ENCODE measurements at places on chromosomes 13 and 19.

GRCh38 chr13:23434491-23434890 lies 989 bp upstream of the SACS start:
- no peak for DNase-seq

DNA sequence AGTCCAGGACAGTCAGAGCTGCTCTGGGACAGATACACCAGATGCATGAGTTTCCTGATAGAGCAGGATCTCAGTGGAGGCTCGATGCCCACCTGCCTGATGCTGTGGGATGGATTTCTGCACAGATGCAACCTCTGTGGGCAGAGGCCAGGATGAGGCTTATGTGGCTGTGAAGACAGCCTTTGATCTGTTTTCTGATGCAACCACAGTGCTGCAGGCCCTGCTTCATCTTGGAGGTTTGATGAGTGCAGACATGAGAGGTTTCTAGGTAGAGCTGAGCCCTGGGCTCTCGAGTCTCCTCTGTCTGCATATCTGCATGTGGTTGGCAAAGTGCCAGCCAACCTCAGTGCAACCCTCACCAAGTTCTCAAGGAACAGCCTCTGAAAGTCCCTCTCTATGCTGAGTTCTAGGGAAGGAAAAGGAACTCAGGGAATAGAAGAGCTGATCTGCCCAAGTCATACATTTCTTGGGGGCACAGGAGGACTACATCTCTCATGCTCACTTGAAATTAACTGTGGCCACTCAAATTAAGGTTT lies 23.1 kb upstream of the TSHZ3 start:
- no peak for DNase-seq

DNA sequence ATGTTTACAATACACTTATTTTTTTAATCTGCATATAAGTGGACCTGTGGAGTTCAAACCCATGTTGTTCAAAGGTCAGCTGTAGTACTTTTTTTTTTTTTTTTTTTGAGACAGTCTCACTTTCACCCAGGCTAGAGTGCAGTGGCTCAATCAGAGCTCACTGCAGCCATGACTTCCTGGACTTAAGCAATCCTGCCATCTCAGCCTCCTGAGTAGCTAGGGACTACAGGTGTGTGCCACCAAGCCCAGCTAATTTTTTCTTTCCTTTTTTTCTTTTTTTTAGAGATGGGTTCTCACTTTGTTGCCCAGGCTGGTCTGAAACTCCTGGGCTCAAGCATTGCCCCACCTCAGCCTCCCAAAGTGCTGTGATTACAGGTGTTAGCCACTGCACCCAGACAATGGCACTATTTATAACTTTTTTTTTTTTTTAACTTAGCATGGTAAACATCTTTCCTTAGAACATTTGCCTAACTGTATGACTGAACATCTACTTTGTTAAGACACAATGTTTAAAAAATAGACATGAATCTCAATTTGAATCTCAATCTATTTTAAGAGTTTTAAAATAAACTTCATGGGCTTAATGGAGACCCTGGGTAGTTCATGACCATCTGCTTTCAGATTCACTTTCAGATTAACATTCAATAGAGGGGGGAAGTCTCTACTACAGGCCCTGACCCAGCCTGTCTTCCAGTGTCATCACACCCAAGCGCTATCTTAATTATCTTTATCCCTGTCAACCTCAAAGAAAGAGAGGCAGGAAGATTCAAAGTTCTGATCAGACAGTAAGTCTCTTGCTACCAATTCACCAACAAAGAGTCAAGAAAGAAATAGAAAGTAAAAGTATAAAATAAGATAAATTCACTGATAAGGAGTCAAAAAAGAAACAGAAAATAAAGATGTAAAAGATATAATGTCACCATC lies 97.7 kb upstream of the DOCK9 start:
- DNase-seq: no peak

DNA sequence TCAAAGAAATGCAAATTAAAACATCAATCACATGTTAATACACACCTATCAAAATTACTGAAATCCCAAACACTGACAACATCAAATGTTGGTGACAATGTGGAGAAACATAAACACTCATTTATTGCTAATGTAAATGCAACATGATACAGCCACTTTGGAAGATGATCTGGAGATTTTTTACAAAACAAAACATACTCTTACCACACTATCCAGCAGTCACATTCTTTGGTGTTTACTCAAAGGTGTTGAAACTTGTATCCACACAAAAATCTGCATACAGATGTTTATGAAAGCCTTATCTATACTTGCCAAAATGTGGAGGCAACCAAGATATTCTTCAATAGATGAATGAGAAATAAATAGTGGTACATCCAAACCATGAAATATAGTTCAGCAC lies 1219.5 kb upstream of the PCDH20 start:
- no peak for DNase-seq

GRCh38 chr13:35470671-35471661 lies 5.5 kb downstream of the MAB21L1 start:
- DNase-seq: peak; percentile 80

DNA sequence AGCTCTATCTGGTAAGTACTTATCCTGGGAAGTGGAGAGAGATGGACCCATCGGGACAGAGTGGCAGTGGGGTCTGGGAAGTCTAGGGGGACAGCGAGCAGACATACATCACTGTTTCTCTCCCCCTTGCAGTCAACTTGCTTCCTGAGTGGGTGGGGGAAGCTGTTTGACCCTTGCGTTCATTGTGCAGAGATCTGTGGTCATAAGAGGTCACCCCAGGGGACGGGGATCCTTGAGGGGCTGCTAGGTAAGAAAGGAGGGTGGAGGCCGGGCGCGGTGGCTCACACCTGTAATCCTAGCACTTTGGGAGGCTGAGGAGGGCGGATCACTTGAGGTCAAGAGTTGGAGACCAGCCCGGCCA lies 474 bp downstream of the ARHGEF18 start:
- DNase-seq: no peak

DNA sequence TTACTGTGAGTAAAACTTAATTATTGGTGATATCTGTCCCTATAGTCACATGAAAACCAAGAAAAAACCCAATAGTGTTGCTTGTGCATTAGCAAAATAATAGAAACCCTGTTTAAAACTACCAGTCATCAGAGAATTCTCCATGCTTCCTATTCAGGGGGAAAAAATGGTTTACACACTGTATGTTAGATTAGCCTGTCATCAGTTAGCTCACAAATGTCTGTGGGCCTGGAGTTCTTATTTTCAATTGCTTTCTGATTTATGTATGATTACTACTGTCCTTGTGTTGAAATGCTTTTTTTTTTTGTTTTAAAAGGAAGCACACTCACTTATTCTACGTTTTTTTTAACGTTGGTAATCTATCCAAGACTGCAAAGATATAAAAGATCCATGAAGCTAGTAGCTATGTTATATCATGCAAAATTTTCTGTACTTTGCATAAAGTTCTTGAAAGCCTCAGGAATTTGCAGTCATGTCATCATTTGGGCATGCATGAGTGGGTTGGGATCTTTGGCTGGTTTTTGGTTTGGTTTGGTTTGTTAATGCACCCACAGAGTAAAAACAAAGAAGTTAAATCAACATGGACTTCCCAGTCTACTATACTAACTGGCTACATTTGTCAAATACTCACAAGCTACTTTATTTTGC lies 25.9 kb downstream of the RXFP2 start:
- no peak for DNase-seq

- no peak for DNase-seq
These were observed 2.7 kb downstream of the ING1 start for GRCh38 chr13:110716247-110716515.

Measured in SK-N-SH (cell line).